WTC11 (cell line): ENCODE measurements at places on chromosomes 1 and 21. TPM values are rescaled to one million over a fixed set of nuclear protein-coding genes. Genes with fewer than 3 reads are reported as not detected.
A peak's percentile ranks its signal among the peaks of the same experiment; 100 is the strongest.

The WNT3A gene
- total RNA-seq: 0.16 to 0.34 TPM (median 0.17 TPM) in 3 replicates

DNA sequence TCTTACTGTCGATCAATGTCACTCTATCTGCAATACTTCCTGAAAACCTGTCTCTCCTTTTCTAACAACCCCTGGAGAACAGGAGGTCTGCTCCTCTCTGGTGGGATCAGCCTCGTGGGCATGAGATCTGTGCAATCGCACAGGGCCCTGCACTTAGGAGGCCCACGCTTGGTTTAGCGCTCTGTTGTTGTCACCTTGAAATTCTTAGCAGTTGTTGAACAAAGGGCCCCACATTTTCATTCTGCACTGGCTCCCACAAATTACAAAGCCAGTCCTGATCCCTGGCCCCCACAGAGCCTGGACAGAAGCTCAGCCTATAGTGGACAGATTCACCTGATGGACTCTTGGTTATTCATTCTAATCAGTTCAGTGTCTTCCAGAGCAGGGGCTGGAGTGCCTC is 18.6 kb downstream of the SPOCD1 start:
- DNase-seq: no peak
- no peaks in the 10 kb centered on the region for H3K27me3 ChIP-seq
- no peaks in the 10 kb centered on the region for H3K36me3 ChIP-seq

GRCh38 chr21:42146821-42147220 is 72.1 kb upstream of the ABCG1 start:
- no peak overlapping the region for H3K4me3 ChIP-seq
- no peak overlapping the region for H3K27ac ChIP-seq
- H3K4me1 ChIP-seq: no peaks in the 10 kb centered on the region
- no peaks in the 10 kb centered on the region for H3K27me3 ChIP-seq
- H3K36me3 ChIP-seq: no peaks in the 10 kb centered on the region
- DNase-seq: peak; percentile 11

GRCh38 chr1:163807331-163808049 is 485.7 kb downstream of the NUF2 start:
- no peaks in the 10 kb centered on the region for H3K36me3 ChIP-seq
- no peaks in the 10 kb centered on the region for H3K27me3 ChIP-seq
- no peak for DNase-seq
- H3K27ac ChIP-seq: no peak overlapping the region
- no peak overlapping the region for H3K4me3 ChIP-seq
- H3K4me1 ChIP-seq: peaks cover 11% of the 10 kb centered on the region

GRCh38 chr1:39757501-39757900 is 13.6 kb downstream of the OXCT2 start:
- no peak overlapping the region for H3K4me3 ChIP-seq
- H3K27ac ChIP-seq: no peak overlapping the region

GRCh38 chr1:65980237-65980636 is 187.5 kb downstream of the PDE4B start:
- peaks cover 6% of the 10 kb centered on the region; the same call in 1 of the 2 replicates for H3K27me3 ChIP-seq
- peaks cover 19% of the 10 kb centered on the region for H3K36me3 ChIP-seq
- no peak for DNase-seq
- H3K27ac ChIP-seq: no peak overlapping the region
- no peak overlapping the region for H3K4me3 ChIP-seq
- H3K4me1 ChIP-seq: no peaks in the 10 kb centered on the region

DNA sequence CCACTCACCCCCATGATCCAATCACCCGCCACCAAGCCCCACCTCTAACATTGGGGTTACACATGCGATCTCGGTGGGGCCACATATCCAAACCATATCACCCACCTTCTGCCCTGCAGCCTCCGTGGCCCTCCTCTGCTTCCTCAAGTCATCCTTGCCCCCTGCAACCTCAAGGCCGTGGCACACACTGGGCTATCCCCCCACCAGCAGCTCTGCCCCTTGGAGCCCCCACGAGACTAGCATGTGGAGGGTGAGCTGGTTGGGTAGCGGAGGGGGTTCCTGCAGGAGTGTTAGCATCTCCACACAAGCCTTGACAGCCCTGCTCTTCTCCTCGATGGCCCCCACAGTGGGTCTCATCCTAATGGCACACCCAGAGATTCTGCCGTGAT is 100.8 kb downstream of the TOMM20 start:
- H3K4me1 ChIP-seq: peaks cover 13% of the 10 kb centered on the region
- H3K27me3 ChIP-seq: no peaks in the 10 kb centered on the region
- H3K4me3 ChIP-seq: no peak overlapping the region
- DNase-seq: no peak
- H3K27ac ChIP-seq: no peak overlapping the region
- peaks cover 8% of the 10 kb centered on the region for H3K36me3 ChIP-seq

GRCh38 chr1:231322880-231323530 is 14.6 kb downstream of the EXOC8 start:
- H3K27ac ChIP-seq: no peak overlapping the region
- H3K27me3 ChIP-seq: no peaks in the 10 kb centered on the region; the same call in 1 of the 2 replicates
- H3K4me1 ChIP-seq: peaks cover 7% of the 10 kb centered on the region
- no peak overlapping the region for H3K4me3 ChIP-seq

The CCDC185 gene
- total RNA-seq: not detected in 3 replicates

The S100B gene
- total RNA-seq: 0.34 to 0.46 TPM in 2 of 3 replicates, not detected in the other
